ENCODE measurements at places on chromosomes 5 and 9.

DNA sequence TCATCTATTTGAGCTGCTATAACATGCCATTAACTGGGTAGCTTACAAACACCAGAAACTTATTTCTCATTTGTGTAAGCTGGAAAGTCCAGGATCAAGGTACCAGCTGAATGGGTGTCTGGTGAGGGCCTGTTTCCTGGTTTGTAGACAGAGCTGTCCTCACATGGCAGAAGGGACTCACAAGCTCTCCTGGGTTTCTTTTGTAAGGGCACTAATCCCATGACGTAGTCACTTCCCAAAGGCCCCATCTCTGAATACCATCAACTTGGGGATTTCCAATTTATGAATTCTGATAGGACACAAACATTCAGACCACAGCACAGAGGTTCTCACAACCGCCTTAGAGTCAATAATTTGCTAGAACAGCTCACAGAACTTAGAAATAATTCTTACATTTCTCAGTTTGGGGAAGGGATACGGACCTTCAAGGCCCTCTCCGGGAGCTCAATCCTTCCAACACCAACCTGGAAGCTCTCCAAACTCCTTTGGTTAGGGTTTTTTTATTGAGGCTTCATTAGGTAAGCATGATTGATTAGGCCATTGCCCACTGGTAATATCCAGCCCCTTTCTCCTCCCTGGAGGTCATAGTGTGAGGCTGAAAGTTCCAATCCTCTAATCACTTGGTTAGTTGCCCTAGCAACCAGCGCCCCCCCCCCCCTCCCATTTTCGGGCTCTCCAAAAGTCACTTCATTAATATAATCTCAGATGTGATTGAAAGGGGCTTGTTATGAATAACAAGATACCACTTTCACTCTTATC, 7.6 kb upstream of the DNAJA1 start:
- no peak for DNase-seq

DNA sequence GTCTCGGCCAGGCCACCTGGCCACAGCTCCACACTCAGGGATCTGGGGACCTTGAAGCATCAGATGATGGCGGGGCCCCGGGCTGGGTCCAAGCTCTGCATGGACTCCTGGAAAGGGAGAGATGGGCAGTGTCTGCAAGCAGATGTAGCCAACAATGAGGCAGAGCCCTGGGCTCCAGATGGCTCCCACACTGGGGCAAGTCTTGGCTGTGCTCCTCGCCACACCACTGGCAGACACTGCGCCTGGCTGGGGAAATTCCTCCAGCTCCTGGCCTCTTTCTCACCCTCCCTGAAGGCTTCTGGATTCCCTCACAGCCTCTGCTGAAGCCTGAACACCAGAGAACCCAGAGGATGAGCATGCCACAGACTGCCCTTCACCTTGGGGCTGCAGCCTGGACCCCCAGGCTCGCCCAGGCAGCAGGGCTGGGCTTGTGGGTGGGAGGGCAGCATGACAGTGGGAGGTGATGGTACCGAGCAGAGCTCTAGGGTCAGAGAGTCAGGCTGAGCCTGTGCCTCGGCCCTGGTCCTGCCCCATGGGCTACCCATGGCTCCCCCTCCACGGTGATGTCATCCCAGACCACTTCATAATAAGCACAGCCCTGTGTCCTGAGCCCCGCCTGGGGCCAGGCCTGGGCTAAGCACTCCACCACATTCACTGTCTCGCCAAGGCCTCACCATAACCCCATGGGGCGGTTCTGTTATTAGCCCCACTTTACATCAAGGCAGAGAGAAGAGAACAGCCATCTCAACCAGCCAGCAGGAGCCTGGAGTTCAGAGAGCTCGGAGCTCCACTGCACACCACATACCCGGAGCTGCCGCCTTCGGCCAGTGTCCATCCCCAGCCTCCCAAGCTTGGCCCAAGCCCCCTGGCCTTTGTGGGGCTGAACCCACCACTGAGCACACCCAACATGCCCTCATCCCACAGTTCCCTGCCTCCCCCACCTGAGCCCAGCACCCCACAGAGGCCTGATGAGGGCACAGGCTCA, 62.2 kb upstream of the ADAMTS2 start:
- DNase-seq = no peak

DNA sequence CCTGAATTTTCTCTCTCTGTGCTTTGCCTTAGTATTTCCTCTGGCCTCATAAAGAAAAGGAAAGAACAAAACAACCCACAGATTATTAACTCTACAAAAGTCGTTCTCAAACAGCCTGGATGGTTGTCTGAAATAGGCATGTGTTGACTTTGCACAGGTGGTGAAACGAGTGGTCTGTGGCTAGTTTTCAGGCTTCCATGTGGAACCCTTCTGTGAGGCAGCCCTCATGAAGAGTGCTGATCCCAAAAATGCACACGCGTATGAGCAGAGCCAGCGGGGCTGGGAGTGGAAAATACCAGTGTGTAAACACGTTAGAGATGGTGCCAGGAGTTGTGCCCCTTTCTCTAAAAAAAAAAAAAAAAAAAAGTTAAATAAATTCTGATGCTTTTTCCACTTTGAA, 4.9 kb upstream of the PSAT1 start:
- DNase-seq = no peak

- DNase-seq = no peak
Measured at GRCh38 chr5:162593881-162594280, 526.3 kb downstream of the GABRG2 start.

DNA sequence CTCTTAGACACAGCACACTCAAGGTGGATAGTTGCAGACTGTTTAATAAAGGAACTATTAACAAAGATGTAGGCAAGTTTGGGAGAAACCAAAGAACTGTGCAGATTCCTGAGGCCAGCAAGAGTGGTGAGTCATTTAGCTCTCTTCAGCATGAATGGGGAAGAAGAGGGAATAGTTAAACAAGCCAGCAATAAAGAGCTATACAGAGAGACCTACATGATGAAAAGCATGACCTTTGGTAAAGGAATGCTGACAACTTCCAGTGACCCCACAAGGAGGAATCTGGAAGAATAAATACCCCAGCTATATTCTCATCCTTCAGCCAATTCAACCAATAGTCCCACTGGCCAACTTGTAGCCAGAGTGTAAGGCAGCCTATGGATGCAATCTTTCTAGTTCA, 706.0 kb upstream of the GRAMD2B start:
- no peak for DNase-seq

DNA sequence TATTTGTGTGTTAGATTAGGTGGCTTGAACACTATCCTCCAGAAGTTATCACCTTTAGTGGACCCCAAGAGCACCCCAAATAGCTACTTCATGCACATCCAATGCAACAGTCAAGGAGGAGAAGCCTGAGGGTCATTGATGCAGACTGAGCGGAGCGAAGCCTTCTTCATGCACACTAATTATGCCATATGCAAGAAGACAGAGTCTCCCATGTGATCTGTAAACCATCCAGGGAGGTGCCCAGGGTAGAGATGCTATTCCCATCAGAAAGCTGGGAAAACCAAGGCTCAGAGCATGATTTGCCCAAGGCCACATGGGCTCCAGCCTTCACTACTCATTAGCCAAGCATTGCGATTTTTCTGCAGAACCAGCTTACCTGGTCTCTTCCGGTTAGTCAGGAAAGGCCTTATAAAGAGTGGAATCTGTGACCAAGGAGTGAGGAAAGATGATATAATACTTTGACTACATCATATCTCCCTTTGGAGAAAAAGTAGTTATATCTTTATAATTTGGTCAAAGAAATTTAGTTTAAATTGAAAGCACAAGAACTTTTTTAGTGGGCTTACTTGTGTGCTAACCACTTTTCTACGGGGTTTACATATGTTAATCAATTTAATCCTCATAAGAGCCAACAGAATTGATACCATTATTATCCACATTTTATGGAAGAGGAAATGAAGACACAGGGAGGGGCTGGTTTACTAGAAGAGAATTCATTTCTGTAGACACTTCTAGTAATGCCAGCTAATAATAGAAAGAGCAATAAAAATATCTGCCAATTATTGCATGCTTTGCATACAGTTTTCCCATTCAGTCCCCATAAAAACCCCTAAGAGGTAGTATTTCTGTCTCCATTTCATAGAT, 220.0 kb downstream of the ESM1 start:
- DNase-seq = no peak

DNA sequence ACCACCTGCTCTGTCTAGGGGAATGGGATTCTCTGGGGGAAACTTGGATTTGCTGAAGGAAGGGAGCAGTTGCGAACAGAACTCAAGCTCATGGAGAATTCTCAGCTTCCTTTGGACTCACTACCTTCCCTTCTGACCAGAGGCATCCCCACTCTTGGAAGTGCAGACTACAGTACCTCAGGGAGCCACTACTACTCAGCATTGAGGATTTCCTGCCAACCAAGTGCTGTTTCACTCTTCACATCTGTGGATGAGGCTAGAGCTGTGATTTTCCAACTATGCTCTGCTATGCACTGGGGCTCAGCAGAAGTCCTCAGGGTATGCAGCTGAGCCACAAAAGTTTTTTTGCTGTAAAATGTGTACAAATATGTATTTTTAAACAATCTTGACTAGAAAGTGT, 43.9 kb downstream of the MACROH2A1 start:
- DNase-seq = no peak

GRCh38 chr5:59832577-59833301, 60.8 kb downstream of the PDE4D start:
- DNase-seq = no peak

DNA sequence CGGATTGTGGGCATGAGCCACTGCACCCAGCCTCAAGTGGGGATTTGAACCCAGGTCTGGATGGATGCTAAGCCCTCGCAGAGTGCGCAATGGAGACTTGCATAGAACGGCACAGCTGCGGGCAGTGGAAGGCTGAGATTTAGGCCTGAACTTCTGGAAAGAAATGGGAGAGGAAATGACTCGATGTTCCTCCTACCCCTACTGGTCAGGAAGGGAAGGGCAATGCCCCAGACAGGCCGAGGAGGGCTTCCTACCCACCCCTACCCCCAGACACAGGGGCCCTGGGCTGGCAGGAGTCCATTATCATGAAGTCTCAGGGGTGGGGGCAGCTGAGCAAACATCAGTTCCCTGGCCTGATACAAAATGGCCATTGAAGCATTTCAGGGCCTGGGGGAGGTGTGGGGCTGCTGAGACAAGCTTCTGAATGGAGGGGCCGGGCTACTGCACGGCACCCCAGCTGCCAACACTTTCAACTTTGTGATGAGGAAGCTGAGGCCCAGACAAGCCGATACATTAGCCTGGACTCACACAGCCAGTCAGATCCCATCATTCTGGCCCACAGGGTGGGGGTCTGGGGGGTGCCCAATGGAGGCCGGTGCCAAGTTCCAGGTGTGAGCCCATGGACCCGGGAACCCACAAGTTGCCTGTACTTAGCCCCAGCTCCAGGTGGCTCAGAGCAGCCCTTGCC, 13.5 kb upstream of the WDR38 start:
- DNase-seq = no peak

DNA sequence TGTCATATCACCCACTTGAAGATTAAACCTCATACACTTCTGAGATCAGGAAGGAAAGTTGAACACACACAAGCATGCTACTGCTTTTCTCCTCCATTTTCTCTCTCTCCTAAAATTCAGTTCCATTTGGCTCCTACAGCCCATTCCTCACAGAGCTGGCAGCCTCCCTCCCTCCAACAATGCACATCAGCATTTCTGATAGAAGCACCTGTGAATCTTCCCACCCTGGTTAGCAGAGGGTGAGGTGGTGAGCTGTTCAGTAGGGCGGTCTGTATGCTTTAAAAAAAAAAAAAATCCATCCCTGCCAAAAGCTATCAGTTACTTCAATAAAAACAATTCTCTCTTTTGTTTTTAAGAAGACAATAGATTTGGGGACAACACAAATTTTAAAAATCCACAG, 463.2 kb upstream of the KIF2A start:
- no peak for DNase-seq

DNA sequence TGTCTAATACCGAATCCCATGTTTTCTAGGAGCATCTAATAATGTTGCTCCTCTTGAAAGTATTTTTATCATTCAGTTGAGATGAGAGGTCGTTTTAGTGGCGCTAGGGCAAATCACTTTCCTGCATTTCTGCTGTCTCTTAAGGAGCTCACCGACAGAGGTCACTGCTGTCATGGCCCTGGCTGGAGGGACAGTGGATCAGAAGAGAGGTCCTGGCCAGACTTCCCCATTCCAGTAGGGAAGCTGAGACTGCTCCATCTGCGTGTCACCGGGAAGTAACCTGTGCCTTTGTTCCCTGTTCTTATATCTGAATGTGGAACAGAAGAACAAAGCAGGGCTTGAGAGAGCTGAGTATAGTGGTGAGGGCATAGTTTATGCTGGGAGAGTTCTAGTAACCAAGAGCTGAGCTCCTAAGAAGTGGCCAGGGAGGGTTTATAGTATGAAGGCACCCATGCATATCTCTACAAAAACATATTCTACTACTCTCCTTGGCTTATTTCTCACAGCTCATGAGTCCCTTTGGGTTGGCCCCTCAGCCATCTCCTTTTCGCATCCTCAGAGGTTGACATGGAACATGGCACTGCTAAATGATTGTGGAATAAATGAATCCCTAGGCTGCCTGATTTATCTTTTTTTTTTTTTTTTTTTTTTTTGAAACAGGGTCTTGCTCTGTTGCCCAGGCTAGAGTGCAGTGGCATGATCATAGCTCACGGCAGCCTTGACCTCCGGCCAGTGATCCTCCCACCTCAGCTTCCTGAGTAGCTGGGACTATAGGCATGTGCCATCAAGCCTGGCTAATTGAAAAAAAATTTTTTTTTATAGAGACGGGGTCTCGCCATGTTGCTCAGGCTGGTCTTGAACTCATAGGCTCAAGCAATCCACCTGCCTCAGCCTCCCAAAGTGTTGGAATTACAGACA, 27.2 kb downstream of the ATP6V0E1 start:
- no peak for DNase-seq
